ENCODE measurements at places on chromosomes 7 and 10.

GRCh38 chr10:93615576-93616235 is 3.4 kb downstream of the PDE6C start:
- DNase-seq, result no peak

DNA sequence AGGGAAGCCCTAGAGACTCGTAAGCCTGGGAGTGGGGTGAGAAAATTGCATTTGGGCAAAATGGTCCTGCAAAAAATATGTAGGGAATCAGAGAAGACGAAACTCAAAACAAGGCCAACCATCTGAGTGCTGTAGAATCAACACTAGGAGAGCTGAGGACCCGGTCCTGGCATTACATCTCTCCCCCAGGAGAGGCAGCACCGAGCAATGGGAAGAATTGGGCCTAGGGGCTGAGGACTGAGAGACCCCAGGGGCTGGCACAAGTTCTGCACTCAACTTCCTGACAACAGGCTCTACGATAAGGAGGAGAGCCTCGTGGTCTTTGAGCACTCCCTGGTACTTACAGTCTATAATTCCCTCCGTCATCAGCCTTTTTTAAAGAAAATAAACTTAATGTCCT is 47.6 kb downstream of the BPGM start:
- DNase-seq, result no peak

- peak; percentile 28 for DNase-seq
Measured at GRCh38 chr10:52313933-52314821, at the start of gene DKK1. TSS of gene DKK1 (plus strand) at chr10:52314281. CDS start at chr10:52314435, 154 bp downstream.

GRCh38 chr7:92720604-92721350 is 115.6 kb downstream of the CDK6 start:
- DNase-seq, result no peak

DNA sequence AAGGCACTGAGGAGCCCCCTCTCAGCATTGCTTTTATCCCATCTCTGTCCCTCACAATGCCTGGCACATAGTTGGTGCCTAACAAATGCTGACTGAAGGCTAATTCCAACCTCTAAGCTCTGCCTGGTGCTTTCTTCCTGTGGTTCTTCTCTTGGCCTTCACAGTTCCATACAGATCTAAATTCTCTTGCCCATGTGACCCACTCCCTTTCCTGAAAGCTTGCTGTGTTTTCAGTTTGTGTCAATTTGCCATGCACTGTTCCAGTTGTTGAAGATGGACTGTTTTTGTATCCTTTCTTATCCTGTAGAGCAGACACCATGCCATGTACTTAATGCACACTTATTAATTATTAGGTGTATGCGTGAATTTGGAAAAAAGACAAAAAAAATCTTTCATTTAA is 9.2 kb downstream of the TBXAS1 start:
- no peak for DNase-seq

DNA sequence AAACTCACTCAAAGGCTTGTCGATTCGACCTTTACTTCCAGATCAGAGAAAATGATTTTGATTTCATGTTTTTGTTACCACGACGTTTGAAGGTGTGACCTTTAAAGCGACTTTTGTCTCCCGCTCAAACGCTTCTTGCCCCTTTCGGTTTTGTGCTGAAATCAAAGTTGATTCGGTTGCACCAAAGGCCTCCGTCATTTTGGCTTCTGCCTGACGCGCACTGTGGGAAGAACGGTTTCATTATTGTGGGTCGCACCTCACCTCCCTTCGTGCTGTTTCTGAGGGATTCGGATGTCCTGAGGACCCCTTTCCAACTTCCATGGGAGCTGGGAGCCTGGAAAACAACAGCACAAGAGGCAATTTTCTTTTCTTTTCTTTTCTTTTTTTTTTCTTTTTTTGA is 176.9 kb downstream of the DNAJB6 start:
- DNase-seq, result no peak

DNA sequence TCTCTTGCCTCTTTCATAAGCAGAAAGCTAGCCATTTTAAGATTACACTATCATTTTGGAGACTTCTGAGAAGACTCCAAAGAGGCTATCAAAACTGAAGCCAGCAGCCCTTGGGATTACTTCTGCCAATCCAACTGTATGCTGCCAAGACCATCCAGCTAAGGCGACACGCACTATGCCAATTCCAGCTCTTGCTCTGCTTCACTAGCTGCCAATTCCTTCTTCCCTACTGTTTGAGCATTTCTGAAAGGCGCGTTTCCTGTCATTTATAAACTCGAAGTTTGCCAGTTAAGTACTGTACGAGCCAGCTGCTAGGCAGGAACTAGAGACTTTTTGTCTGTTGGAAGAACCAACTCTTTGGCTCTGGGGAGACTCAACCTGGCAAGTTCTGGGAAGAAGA is 36.5 kb downstream of the MALSU1 start:
- DNase-seq, result no peak

DNA sequence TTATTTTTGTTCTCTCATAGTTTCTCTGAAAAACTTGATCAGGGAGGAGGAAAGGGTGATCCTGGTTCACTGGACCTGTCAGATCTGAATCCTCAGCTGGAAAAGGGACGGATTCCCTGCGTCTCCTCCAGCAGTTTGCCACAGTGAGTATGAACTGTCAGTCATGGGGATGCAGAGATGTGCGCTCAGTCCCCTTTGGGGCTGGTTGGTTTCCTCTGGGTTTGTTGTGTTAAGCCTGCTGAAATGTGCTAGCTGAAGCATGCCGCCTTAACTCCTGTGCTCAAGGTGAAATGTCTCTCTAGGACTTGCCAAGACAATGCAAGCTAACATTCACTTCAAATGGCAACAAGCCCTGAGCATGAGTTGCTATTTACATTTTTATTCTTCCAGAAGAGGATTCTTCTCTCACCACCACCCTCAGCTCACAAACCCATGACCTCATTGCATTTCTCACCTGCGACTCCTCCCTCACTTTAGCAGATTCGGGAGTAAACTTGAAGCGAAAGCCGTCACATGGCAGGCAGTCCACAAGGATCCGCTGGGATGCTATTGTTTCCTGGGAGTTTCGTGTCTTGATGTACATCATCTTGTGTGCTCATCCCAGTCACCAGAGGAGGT is 192.9 kb upstream of the FZD8 start:
- no peak for DNase-seq
